Mesothelial cell of epicardium (in vitro differentiated cells): ENCODE measurements at places on chromosomes 2 and 18. TPM values are rescaled to one million over a fixed set of nuclear protein-coding genes. Genes with fewer than 3 reads are reported as not detected.

DNA sequence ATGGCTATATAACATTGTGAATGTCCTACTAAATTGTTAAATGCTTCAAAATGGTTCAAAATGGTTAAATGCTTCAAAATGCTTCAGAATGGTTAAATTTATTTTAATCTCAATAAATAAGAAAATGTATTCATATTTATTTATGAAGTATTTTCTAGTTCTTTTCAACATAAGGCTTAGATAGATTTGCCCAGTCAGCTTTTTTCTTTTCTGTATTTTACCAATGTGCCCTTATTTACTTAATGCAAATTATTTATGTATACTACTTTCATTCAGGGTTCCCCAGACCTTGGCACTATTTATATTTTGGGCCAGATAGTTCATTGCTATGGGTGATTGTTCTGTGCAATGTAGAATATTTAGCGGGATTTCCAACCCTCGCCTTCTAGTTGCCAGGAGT is 546.7 kb downstream of the RIT2 start:
- no peak for DNase-seq

The VWA3B gene
- not detected in 3 replicates for total RNA-seq

- no peak for DNase-seq
These were observed 45.1 kb downstream of the TRAK2 start for GRCh38 chr2:201406077-201406662.

The MAPK4 gene
- total RNA-seq: 6.1 to 6.3 TPM (median 6.1 TPM) in 3 replicates

DNA sequence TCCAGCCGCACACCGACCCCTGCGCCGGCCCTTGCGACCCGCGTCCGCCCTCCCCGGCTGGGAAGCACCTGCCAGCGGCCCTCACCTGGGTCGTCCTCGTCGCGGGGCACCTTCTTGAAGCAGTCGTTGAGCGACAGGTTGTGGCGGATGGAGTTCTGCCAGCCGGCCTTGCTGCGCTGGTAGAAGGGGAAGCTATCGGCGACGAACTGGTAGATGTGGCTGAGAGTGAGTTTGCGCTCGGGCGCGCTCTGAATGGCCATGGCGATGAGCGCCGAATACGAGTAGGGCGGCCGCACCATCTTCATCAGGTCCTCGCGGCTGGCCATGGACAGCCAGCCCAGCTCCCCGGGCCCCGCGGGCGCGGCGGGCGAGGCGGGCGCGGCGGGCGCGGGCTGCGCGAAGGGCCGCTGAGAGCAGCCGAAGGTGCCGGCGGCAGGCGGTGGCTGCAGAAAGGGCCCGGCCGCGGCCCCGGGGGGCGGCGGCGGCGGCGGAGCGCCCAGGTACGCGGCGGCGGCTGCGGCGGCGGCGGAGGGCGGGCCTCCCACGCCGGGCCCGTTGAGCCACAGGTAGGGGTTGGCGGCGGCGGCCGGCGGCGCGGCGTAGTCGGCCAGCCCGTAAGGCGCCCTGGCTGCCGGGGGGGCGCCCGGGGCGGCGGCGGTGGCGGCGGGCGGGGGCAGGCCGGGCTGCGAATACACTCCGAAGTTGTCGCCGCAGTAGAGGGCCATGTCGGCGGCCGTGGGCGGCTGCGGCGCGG is 505 bp downstream of the FOXI3 start:
- peak; percentile 50 for DNase-seq

The PDE11A gene
- total RNA-seq: 22.9 to 25.6 TPM (median 23.9 TPM) in 3 replicates

- no peak for DNase-seq
These were observed 75.3 kb upstream of the RIOK3 start for GRCh38 chr18:23377669-23378301.

DNA sequence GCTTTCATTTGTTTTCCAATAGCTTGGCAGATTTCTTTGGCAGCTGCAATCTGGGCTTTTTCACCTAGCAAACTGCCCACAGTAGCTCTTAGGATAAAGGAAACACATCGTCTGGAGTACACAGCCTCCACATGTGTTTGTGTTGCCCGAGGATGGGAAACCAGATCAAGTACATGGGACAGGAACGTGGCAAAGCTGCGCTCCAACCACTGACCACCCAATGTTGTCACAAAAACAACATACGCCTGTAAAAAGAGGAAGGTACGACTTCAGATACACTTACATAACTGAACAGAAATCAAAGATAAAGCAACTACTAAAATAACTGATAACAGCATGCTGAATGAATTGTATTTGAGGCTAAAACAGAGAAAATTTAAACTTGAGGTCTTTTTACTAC is 15.5 kb downstream of the HEATR5B start:
- DNase-seq: no peak

GRCh38 chr2:42854207-42854818 is 61.9 kb upstream of the HAAO start:
- DNase-seq: peak; percentile 46

The ADAM23 gene
- total RNA-seq: 6.9 to 8.6 TPM (median 8.5 TPM) in 3 replicates

The NPHP1 gene
- 3.8 to 5.3 TPM (median 5.1 TPM) in 3 replicates for total RNA-seq

DNA sequence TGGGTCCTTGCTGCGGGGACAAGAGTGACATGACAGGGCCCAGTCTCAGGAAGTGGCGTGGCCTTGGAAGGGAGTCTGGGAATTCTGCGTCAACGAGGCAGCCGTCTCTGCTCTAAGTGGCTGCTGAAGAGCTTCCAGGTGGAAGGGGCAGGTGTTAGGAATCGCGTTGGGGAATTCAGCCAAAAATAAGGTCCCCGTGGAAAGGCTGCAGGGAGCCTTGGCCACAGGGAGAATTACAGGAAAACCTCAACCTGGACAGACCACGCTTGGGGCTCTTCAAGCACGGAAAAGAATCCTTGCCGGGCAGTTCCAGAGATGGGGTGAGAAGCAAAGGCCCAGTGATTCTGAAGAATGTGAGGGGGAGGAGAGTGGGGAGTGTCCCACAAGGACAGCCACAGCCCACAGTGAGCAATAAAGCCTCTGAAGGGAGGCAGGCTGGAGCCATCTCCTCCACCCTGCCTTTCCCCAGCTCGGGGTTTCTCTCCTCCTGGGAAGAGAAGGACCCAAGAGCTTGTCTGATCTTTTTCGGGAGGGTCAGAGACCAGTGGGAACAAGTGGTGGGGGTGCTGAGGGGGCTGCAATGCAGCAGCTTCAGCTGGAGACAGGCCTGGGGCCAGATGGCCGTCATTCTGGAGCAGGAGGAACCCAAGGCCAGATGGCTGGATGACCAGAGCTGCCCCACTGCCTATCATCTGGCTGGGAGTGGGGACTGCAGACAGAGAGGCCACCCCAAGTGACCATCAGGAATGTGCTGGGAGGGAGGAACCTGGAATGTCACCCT is 106.4 kb upstream of the SMAD2 start:
- DNase-seq: no peak

DNA sequence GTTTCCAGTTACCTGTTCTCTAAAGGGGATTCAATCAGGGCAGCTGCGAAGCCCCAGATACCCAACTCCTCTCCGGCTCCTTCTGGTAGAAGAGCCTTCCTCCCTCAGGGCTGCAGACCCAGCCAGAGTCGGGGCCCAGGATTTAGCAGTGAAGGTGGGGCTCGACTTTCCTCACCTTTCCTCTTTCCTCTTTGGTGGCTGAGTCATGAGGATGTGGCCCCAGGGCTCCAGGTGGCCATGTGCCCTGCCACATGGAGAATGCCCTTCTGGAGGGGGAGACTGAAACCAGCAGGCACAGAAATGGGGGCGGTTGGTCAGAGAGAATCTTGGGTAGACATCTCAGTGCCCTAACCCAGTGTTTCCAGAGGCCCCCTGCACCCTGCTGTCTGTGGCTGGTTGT is 402.6 kb downstream of the NBAS start:
- no peak for DNase-seq

DNA sequence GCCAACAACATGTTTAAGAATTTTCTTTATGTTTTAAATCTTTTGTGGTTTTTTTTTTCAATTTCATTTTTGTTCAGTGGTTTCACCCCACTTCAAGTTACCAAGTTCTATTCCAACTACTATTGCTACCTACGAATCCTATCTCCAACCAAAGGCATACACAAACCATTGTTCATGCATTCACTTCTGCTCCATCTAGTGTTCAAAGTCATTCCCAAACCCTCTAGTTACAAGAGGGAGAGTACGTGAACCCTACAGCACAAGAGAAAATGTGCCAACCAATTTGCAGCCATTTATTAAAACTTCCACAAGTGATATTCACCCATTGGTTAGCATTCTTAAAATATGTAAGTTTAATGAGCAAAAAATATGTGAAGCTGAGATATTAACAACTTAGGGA is 295.1 kb upstream of the KYNU start:
- no peak for DNase-seq

The DSC3 gene
- 29.1 to 32.6 TPM (median 30.9 TPM) in 3 replicates for total RNA-seq

DNA sequence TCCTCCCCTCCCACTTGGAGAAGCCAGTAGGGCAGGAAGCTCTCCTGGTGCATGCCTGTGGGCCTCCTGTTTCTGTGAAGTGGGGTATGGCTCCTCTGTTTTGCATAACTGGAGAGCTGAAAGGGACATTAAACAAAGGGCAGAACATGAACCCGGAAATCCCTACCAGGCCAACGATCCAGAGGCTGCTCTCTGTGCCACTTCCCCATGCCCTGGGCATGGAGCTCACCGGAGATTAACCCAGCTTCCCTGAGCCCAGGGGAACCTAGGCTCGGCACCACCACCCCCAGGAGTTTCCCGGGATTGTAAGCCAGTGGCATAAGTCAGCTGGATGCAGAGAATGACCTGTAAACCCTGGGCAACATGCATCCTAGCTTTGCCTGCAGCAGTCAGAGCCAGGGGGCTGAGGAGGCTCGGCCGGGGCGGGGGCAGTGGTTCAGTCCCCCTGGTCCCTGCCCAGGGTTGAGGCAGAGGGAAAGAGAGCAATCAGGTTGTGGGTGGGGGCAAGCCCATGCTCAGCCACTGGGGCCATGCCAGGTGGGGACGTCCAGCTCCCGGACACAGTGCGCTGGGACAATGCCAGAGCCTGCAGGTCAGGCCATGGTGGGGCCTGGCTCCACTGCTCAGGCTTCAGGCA is 49.5 kb downstream of the TIMM21 start:
- no peak for DNase-seq

DNA sequence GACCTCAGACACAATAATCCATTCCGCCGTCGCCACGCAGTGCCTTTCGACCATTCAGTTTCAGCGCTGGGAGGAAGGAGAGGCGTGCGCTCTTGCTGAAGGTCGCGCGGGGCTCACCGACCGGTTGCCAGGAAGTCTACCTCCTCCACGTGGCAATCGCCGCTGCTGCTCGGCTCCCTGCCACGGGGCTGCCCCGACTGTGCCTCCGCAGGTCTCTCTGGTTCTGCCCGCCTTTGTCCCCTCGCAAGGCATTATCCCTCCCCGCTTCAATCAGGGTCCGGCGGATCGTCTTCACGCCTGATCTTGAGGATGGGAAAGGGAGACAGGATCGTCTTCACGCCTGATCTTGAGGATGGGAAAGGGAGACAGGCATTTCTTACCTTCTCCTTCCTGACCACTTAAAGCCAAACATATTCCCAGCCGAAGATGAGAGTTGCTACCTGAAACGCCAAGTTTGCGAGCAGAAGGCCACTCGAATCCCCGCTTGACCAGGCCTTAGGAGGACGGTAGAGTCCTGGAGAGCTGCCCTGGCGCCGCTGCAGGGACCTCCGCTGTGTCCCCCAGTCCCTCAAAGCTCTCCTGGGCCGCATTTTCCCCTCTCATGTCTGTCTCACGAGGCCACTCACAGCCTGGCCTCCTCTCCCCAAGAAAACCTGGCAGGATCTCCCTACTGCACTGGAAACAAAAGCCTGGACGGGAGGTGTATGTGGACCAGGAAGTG is 4.3 kb upstream of the GPR45 start:
- no peak for DNase-seq

DNA sequence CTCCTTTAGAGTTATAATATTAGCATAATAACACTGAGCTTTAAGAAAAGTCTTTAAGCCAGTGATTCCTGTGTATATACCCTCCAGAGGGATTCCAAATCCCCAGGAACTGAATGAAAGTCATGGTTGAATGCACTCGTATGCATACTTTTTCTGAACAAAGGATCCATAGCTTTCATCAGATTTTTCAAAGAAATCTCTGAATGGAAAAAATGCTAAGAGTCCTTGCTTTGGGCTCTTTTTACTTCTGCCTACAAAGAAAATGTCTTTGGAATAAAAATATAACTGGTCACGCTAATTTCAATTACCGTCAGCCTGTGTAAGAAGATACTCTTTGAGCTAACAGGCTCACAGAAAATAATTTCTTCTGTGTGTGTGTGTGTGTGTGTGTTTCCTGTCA is 939.5 kb downstream of the ERBB4 start:
- no peak for DNase-seq

The RBMS1 gene
- total RNA-seq: 124 to 128 TPM (median 125 TPM) in 3 replicates

The CFAP221 gene
- 3.5 to 4.6 TPM (median 4.5 TPM) in 3 replicates for total RNA-seq

DNA sequence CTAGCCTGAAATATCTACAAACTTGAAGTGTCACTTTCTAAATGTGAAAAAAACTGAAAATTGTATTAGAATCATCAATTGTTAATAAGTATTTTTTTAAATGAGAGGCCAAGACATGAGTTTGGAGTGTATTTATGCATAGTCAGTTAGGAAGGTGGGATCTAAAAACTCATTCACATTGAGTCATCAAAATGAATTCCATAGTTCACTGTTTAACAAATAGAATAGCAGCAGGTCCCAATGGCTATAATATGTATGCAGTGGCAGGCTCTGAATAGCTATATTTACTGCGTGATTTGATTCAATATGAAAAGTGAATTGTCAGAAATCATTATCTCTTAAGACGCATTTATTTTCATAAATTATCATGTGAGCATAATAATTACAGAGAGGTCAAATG is 256.1 kb downstream of the ZNF385B start:
- no peak for DNase-seq
